Midbrain (tissue), 1 donor: ENCODE measurements at places on chromosomes 7 and 10.

GRCh38 chr10:113087165-113088029 lies 137.3 kb downstream of the TCF7L2 start:
- no peak for DNase-seq

- DNase-seq = no peak
Measured at GRCh38 chr7:95828824-95829790, 56.8 kb downstream of the DYNC1I1 start.

- DNase-seq = no peak
Measured at GRCh38 chr10:86113501-86113900, 253.1 kb downstream of the GRID1 start.

- DNase-seq = no peak
Measured at GRCh38 chr7:147937428-147937827, 653.1 kb upstream of the C7orf33 start.

DNA sequence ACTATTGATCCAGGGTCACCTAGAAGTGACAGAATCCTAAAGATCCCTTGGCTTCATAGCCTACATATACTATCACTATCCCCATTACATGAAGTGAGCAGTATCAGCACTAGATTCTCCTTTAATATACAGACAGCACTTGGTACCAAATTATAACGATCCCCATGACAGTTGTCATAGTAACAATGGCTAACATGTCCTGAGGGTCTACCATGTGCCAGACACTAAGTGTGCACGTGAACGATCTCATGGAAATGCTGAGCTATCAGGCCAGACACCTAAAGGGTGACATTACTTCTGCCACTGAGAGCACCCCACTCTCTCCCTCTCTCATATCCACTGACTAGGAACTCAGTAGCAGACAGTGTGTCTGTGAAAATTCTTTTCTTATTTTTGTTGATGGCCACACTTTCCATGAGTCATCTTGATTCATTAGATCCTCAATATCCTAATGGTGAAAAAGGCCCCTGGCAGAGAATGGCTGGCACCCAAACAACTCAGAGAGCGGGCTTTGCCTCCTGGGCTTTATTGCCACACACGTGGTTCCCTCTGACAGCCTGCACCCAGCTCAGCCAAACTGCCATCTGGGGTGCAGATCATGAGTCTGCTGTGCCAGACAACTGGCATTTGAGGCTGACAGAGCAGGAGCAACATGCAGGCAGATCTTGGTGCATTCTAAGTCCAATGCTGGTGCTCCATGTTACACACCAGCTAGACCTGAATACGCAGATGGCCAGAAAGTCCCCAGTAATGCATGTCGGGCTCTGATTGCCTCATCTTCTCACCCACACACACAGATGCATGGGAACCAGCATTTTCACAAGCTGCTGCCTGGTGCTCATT lies 176.3 kb downstream of the DGKI start:
- no peak for DNase-seq

DNA sequence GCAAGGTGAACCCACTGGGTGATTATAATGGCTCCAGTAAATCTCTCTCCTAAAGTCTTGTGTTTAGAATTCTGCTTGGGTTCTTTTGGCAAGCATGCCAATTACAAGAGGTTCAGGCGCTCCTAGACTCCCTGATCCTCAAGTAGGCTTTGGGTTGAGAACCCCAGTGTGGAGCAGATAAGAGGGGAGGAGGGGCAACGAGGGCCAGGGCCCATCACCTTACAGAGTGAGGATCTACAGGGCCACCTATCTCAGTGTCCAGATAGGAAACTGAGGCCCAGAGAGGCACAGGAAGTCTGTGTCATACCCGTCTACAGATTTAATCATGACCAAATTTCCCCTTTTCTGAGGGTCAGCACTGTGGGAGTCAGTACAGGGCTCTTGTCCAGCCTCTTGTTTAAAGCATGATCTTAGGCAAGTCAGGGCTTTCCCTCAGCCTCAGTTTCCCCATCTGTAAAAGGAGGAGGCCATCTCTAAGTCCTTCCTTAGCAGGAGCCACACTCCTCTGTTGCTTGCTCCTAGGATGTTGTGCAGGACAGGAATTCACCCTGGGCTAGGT lies 4.4 kb downstream of the TACR2 start:
- DNase-seq = no peak

GRCh38 chr7:96067321-96067720 lies 254.6 kb downstream of the SLC25A13 start:
- DNase-seq = no peak

- DNase-seq = no peak
Measured at GRCh38 chr10:62759599-62760175, 44.8 kb upstream of the ADO start.

DNA sequence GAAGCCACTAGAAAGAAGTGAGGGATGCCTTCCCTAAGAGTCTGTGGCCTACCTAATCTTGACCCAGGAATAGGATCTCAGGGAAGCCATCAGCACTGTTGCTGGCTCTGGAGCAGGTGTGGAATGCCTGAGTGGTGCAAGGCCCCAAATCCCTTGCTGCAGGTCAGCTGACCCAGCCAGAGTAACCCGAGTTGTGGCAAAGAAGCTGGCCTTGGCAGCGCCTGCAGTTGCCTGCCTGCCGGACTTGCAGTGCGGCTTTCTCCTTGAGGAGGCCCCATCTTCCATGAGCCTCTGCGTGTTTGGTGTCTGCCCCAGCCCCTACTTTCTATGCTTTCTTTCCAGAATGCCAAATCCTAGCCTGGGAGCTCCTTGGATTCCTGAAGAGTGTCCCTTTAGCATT lies 5.8 kb downstream of the KIAA1217 start:
- DNase-seq = no peak

DNA sequence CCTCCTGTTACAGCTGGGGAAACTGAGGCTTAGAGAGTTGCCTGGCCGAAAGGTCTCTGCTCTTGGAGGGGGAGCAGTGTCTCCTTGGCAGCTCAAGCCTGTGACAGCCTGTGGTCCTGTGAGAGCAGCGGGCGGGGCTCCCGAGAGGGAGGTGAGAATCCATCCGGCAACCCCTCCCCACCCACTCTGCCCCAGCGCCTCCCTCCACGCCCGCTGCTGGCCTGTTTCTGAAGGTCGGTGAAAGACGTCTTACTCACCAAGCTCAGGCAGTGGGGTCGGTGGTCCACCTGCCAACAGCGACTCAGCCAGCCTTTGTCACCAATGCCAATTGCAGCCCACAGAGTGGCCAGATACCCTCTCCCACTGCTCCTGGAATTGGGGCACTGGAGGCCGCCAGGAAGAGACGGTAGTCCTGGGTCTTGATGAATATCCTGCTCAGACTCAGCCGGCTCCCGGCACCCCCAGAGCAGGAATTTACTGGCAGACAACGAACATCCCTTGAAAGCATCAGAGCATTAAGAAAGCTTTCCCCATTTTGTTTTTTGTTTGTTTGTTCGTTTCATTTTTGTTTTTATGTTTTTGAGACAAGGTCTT lies 7.4 kb upstream of the TTYH3 start:
- DNase-seq = no peak

DNA sequence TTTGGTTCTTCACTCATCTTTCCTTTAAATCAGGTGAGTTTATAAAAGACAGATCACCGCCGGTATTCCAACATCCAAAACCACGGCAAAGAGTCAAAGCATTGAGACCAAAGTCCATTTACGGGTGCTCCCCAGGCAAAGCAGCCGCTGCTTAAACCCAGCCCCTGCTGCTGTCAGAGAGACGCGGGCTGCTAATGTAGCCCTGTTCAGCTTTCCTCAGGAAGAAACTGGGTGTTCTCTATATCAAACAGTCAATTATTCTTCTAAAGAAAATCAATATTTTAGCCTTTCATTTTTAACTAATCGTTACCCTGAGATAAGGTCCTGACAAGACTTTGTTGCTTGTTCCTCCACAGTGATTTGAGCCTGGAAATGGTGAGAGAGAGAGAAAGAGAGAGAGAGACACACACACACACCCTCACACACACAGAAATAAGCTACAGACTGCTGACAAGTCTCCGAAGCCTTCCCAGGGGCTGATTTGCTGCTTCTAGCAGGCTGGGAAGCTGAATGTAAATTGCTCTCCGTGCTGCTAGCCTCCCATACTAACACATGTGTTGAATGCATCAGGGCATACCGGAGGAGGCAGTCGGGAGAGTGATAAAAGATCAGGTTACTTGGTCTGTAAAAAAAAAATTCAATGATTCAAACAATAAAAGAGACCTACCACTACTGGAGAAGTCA lies 183.0 kb upstream of the ANK3 start:
- DNase-seq = peak; percentile 77

GRCh38 chr10:13490503-13490902 lies 38.3 kb downstream of the BEND7 start:
- no peak for DNase-seq

DNA sequence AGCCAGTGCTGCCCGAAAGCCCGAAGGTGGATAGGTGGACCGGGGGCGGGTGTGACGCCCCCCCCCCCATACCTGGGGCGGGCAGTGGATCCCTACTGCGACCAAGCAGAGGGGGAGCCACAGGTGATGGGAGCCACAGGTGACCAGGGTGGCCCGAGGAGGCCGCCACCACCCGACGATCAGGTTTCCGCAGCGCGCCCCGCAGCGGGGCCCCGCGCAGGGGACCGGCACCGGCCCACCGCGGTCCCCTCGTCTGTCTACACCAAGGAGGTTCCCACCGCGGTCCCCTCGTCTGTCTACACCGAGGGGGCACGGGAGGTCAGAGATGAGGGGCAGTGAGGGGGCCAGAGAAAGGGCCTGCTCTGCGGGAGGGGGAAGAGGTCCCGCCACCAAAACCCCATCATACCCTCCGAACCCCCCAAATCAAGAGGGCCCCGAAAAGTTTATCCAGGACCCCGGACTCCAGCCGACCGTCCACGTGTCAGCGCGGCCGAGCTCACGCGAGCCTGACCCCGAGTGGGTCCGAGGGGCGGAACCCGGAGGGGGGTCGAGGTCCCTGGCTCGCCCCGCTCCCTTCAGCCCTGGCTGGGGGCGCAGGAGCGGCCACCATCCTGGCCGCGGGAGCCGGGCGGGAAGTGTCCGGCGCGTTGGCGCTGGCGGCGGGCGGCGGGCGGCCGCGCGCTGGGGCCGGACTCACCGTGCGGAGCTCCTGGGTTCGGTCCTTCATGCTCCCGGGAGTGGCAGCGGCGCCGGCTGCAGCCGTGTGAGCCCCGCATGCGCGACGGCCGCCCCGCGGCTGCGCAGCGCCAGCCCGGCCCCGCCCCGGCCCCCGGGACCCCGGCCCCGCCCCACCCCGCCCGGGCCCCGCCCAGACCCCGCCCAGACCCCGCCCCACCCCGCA lies at the start of gene STX1A:
STX1A (minus strand) TSS at position 765 of the 901 bp plus-strand sequence; CDS start at position 727, 38 bp downstream.
- DNase-seq = peak; percentile 46

DNA sequence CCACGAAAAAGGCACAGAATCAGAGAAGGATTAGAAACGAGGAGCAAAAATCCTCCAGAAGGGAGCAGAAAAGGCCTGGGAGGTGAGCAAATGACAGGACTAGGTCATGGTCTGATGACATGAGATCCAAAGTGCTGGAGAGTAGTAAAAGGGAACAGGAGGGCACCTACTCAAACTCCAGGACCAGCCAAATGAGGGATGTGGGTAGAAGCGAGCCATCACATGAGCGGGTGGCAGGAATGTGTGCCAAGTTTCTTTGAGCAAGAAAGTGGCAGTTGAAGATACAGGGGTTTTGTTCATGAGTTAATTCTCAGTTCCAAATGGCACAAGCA lies 112.6 kb downstream of the RNF32 start:
- no peak for DNase-seq

- DNase-seq = no peak
Measured at GRCh38 chr10:118444069-118444468, 101.9 kb upstream of the FAM204A start.

- DNase-seq = no peak
Measured at GRCh38 chr10:62666275-62666674, 138.2 kb upstream of the ADO start.

DNA sequence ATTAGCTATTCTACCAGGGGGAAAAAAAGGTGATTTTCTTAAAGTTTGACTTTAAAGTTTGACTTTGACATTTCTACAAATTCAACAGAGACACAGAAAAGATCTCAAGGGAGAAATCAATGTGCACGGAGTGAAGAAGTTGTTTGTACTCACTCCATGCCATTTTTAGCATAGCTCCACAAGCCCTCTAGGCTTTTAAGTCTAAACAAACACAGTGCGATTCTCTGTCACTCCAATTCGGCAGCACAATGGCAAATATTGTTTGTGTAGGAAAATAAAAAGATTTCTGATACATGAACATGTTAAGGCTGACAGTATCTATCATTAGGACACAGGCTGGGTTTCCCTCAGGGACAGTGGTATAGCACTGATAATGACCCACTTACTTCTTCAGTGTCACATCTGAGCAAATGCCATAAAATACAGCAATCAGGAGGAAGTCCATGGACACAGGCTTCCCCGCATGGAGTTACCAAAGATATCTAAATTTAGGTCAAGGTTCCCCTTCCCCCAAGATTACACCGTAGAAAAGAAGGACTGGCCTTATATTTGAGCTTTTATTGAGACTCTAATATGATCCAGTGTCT lies 28.0 kb downstream of the GSAP start:
- no peak for DNase-seq

- no peak for DNase-seq
Measured at GRCh38 chr10:86755454-86755739, 1.0 kb upstream of the BMPR1A start.

- no peak for DNase-seq
Measured at GRCh38 chr10:20406281-20407104, 490.6 kb downstream of the NEBL start.

GRCh38 chr7:1819259-1819841 lies 149.3 kb downstream of the ELFN1 start:
- DNase-seq = no peak

GRCh38 chr10:120732067-120732466 lies 119.1 kb upstream of the WDR11 start:
- no peak for DNase-seq

- DNase-seq = no peak
Measured at GRCh38 chr10:87646192-87646909, 13.3 kb upstream of the PAPSS2 start.

- no peak for DNase-seq
Measured at GRCh38 chr10:48798481-48799254, 114.0 kb downstream of the WDFY4 start.

- DNase-seq = no peak
Measured at GRCh38 chr10:52029628-52030027, 284.5 kb upstream of the DKK1 start.

DNA sequence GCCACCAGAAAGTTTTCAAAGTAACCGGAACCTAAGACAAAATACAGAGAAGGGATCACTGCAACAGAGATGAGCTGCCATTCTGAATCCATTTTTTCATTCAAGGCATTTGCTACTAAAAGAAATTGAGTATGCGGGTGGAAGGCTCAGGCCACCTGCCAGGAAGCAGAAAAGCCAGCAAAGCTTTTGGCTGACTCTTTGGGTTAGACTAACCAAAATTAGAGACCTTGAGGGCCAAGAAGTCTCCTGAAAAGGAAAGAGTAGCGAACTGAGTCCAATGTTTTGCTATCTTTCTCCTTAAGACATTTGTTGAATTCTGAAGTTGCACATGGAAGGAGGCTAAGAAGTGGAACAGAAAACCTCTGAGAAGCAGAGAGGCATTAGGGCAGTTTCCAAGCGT lies 79.0 kb downstream of the FAS start:
- no peak for DNase-seq

GRCh38 chr7:26658389-26659084 lies 205.9 kb downstream of the SKAP2 start:
- peak; percentile 42 for DNase-seq

DNA sequence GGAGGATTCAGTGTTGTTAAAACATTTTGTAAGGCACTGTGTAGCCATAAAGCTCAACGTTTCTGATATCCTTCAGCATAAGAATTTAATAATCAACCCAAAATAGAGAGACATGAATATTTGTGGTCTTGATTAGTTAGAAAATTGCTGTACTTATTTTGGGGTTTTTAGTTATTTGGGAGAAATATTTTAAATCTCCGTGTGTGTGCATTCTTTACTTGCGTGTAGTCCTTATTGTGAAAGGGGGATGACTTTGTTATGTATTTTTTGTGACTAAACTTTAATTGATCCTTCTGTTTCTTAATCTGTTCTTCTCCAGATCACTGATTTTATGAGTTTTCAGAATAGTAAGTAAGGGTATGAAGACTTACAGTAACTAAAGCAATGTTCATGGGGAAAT lies 81.2 kb downstream of the ZNRF2 start:
- no peak for DNase-seq
